ENCODE measurements at places on chromosomes 6 and 20.

GRCh38 chr6:1856381-1856780 is 246.7 kb downstream of the FOXC1 start:
- DNase-seq, result no peak

DNA sequence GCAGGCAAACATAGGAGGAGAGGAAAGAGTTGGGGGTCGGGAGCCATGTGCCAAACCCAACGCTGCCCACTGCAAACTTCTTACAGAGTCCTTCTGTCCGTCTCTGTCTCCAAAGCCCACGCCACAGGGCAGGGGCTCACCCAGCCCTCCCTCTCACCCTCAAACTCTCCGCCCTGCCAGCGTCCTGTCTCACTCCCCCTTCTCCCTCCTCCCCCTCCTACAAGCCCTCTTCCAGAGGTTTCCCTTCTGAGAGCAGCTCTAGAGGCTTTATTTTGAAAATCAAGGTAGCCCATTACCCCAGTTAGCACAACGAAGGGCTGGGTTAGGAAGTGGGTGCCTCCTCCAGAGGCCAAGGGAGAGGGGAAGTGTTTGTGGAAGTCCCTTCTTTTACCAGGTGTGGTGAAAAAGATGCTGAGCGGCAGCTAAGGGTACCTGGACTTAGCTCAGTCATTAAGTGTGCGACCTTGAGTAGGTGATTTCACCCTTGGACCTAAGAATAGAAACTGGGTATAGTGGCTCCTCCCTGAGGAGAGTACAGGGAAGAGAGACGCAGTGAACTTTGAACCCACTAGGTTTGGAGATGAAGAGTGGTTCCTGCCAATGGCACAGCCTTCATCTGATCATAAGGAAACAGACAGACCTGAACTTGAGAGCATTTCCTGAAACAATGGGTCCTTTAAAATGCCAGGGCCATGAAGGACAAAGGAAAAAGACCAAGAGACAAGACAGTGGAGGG is 123.8 kb downstream of the BANF2 start:
- no peak for DNase-seq

DNA sequence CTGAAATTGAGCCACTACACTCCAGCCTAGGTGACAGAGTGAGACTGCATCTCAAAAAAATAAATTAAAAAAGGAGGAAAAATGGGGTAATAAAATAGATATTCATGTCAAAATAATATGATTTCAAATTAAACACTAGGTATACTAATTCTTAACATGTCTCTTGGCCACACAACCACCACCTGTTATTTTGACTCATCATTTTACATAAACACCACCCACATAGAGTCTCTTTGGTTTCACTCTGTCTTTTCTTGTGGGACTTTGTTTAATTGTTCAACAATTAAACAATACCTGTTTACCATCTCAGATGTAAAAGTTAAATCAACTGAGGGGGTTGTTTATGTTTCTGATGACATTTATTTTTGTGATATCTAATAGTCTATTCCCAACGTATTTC is 476.8 kb upstream of the ADGRB3 start:
- DNase-seq, result no peak

DNA sequence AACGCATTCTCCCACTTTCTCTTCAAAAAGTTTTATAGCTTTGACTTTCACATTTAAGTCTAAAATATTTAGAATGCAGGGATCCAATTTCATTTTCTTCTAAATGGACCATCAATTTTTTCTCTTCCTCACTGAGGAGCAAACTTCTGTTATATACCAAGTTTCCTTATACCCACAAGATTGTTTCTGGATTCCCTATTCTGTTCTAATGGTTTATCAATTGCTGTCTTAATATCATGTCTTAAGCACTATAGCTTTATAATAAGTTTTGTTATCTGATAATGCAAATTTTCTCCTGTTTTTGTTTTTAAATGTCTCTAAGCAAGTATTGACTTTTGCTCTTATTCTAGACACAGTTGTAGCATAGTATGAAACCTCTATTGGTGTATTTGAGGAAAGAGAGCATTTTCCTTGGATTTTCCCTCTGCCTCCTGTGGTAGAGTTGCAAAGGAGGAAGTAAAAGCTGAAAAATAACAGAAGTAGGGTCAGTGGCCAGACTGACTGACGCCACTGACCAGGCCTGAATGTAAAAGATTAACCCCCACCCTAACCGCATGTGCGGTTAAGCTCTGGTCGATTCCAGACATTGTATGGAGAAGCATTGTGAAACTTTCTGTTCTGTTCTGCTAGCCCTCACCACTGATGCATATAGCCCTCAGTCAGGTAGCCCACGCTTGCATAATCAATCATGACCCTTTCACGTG is 40.3 kb downstream of the GPX5 start:
- DNase-seq, result peak; percentile 71

GRCh38 chr20:24970030-24970553 is 21.0 kb downstream of the CST7 start:
- no peak for DNase-seq

DNA sequence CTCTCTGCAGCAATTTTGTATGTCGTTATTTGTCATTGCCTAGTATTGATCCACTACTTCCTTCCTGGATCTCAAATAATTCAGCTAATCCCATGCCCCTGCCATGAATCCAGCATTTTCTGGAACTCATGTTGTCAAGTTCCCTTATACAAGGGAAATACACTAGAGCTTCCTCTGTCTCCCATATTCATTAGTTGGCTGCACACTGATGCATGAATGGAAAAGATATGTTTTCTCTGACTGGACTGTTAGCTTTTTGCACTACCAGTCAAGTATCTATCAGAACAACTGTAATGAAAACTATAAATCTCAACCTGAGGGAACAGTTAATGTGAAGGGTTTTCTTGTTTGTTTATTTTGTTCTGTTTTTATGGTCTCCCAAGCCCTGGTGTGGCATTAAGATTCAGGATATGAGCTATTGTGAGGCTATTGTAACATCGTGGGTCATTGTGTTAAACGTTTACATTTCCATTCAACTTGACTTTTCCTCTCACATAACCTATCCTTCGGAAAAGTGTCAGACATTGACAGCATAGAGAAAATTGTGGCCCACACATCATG is 102.5 kb upstream of the FAM8A1 start:
- no peak for DNase-seq

DNA sequence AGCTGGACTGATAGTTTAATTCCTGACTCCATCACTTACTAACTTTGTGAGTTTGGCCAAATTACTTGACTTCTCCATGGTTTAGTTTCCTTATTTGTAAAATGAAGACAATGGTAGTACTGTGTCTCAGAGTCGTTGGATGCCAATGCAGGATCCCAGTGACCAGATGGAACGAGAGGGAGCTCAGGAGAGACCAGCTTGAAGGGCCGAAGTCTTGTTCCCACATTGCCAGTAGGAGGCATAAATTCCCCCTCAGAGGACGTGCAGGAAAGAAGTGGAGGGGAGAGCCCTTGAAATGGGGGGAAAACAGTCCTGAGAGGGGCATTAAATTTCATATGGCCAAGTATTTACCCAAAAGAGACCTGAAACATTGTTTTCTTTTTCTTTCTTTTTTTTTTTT is 2.1 kb upstream of the MUC22 start:
- DNase-seq, result no peak

DNA sequence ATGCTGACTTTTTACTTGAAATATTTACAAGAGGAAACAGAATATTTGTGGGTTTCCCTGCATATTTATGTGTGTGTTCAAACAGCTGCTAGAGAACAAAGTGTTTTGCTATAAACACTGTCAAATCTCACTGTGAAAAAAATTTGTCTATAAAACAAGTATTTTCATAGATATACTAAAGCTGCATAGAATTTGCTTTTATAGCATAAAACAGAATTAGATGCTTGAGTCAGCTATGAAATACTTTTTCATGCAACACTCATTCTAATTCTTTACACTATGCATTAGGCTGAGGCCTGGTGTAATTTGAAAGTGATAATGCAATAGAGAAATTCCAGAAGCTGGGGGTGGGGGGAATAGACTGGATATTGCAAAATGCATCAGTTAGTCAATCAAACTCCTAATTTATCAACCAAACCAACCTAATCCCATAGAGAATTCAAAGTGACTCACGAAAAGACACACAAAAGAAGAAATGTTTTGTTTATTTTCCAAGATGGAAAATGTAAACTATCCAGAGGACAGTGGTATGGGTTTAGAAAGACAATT is 148.2 kb downstream of the LAMA2 start:
- no peak for DNase-seq

DNA sequence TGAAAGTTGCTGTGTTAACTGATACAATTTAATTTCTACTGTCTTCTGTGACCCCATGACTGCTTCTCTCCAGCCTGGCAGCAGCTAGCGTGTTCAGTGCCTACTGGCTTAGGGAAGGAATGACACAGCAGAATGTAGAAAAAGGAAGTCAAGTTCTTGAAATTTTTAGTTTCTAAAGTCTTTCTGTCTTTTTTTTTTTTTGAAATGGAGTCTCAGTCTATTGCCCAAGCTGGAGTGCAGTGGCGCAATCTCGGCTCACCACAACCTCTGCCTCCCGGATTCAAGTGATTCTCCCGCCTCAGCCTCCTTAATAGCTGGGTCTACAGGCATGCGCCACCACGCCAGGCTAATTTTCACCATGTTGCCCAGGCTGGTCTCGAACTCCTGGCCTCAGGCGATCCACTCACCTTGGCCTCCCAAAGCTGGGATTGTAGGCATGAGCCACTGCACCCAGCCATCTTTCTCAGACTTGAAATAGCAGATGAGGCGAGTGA is 39.3 kb downstream of the PCNA start:
- peak; percentile 93 for DNase-seq

GRCh38 chr6:157488058-157488457 is 107.1 kb downstream of the ZDHHC14 start:
- DNase-seq, result no peak

- DNase-seq, result peak; percentile 78
These were observed 2.1 kb upstream of the TMEM151B start for GRCh38 chr6:44268095-44268628.

All from KBM-7 (cell line).